ENCODE measurements at places on chromosomes 2 and 18.

GRCh38 chr18:74896390-74896991 lies 298.8 kb downstream of the ZNF407 start:
- DNase-seq, result peak; percentile 74

- no peak for DNase-seq
Observed at GRCh38 chr2:23746141-23746863, 180.6 kb downstream of the ATAD2B start.

GRCh38 chr2:10876394-10876793 lies 35.3 kb upstream of the KCNF1 start:
- DNase-seq, result no peak

- no peak for DNase-seq
Observed at GRCh38 chr18:47870605-47871004, 59.9 kb downstream of the SMAD2 start.

- no peak for DNase-seq
Observed at GRCh38 chr2:60839126-60839813, 42.1 kb upstream of the REL start.

DNA sequence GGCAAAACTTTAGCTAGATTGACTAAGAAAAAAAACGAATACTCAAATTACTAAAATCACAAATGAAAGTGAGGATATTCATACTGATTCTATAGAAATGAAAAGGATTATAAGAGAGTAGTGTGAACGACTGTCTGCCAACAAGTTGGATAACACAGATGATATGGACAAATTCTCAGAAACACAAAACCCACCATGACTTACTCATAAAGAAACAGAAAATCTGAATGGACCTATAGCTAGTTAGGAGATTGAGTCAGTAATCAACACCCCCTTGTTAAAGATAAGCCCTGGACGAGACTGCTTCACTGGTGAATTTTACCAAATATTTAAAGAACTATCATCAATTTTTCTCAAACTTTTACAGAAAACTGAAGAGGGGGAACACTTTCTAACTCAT lies 108.8 kb upstream of the TMEM200C start:
- no peak for DNase-seq

GRCh38 chr18:75475228-75475627 lies 47.7 kb upstream of the SMIM21 start:
- no peak for DNase-seq

DNA sequence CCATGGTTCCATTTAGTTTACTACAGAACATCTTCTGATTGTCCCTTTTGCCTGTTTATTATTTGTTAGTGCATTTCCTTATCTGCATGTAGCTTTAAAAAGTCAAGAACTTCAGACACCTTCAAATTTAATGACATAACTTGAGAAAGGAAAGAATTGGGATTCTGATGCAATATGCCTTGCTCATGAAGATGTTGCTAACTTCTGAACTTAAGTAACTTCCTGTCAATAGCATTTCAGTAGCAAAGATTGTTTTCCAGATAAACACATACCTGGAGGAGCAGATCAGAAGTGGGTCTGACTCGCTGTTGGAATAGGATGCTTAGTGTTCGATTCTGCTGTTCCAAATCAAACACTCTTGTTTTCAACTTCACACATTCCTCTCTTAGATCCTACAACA lies 190.2 kb upstream of the LYPD1 start:
- no peak for DNase-seq

DNA sequence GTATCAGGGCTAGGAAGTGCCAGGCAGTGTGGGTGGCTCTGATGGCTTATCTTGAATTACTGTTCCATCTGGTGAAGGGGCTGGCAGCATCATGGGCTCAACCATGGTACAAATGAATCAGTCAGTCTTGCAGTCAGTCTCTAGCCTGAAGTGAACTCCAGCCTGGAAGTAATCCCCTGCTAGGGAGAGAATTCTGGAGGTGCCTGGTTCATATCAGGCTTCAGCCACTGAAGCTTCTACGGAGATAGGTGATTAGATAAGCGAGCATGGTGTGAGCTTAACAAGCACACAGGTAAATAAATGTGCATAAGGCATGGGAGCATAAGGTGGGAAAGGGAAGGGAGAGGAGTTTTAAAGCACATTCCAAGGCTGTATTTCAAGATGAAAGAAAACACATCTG lies 541.7 kb downstream of the MBD2 start:
- DNase-seq, result no peak

DNA sequence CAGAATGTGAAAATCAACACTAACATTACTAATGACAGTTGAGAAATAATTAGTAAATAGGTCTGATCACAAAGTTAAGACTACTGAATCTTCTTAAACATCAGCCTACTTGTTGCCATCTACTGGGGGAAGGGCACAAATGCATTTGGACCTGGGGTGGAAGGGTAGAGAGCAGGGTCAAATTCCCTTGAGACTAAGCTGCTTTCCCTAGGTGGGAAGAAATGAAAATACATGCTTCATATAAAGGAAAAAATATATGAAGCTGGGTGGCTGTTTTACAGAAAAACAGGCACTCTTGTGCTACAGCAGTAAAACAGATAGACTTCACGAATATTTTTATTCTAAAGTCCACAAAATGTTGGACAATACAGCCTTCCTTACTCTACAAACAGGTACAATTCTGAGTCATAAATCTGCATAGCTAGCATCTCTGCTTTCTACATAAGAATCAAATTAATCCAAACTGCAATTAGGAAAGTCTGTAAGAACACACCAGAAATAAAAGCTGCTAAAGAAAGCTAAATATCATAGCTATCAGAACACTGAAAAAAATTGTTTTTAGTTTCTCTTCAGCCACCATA lies 10.9 kb downstream of the TRIP12 start:
- DNase-seq, result no peak

DNA sequence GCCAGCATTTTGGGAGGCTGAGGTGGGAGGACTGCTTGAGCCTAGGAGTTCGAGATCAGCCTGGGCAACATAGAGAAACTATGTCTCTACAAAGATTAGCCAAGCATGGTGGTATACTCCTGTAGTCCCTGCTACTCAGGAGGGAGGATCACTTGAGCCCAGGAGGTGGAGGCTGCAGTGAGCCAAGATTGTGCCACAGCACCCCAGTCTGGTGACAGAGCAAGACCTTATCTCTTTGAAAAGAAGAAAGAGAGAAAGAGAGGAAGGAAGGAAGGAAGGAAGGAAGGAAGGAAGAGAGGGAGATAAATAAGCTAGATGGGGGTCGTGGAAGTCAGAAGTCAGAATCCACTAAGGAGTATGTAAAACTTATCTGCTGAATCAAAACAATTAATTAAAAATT lies 16.2 kb downstream of the GPR75 start:
- DNase-seq, result no peak

GRCh38 chr18:23812546-23813440 lies 123.5 kb downstream of the LAMA3 start:
- DNase-seq, result no peak

DNA sequence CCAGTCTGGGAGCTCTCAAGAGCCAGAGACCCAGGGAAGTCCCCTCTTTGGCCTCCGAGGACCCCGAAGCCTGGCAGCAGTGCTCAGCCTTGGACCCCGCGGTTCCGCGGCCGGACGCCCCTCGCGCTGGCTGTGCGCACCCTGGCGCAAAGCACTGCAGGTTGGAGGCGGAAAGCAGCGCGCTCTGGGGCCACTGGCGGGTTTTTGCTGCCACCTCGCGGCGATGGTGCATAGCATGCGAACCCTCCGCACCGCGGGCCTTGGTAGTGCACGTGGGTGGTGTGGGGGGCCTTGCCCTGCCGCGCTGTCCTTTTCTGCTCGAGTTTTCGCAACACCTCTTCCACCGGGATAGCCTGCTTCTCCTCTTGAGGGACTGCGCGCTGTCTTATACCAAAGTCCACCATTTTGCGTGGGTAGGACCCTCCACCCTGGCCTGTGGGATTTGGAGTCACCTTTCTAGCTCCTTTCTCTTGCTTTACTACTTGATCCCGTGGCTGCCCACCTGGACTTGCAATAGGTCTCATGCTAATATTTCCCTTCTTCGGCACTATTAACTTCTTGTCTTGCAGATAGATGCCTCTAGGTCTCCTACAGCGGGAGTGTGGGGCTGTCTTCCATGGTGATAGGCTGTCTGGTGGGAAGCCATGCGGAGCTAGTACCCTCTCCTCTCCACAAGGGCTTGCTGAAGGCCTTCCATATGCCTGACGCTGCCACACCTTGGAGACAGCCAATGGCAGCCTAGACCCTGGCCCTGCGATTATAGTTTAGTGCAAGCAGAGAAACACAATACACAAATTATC lies 14.3 kb downstream of the SIX3 start:
- peak; percentile 89 for DNase-seq

- DNase-seq, result no peak
Observed at GRCh38 chr2:114076961-114077360, 187.1 kb downstream of the ACTR3 start.

- no peak for DNase-seq
Observed at GRCh38 chr2:119696005-119696404, 17.0 kb downstream of the TMEM177 start.

DNA sequence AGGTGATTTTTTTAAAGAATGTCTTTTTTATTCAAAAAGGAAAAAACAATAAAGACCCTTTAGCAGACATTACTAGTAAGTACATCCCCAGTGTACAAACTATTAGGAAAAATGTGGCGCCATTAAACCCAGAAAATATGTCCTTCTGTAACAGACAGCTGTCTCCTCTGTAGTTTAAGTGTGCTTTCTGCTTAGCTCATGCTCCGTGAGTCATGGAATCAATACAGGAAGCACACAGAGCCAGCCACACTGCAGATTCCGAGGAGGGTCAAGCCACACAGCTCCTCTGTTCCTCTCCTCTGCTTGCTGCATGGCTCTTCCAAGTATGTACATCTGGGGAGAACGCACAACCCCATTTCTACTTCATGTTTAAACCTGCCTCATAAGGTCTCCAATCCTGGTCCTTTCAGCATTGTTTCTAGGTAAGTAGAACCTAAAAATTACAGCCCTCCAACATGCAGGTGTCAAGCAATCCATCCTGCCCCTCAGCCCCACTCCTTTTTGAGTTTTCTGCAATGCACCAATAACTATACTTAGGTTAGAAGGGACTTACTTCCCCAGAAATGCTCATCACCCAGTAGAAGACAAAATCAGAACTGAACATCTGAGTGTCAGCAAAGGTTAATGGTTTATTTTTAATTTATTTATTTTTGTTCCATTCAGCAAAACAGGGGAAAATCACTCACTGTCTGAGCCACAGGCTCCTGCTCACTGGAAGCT lies 37.5 kb downstream of the ACVR1 start:
- DNase-seq, result no peak

DNA sequence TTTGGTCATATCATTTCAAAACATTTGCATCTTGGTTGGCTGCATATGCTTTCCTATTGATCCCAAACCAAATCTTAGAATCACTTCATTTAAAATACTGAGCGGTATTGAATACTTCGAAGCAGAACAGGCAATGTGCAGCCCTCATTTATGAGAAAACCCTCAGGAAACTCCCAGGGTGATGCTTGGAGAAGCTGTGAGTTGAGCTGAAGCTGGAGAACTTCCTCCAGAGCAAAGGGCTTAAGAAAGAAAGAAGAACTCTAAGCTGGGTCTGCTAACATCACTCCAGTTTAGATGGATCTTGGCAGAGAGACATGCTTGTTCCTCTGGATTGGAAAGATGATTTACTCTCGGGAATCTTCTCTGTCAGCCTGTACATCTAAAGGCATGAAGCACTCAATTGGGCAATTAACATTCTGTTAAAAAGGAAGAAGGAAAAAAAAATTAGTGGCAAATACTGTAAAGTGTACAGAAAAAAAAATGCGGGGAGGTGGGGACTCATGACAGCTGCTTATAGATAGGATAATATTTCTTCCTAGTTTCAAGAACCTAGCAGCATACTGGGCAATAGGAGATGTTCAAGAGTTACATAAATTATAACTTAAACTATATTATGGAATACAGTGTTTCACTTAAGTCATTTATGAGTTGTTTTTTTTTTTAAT lies 49.5 kb downstream of the ATIC start:
- no peak for DNase-seq

- DNase-seq, result no peak
Observed at GRCh38 chr2:9984217-9984739, 32.8 kb downstream of the GRHL1 start.

GRCh38 chr2:55296393-55296792 lies 27.4 kb upstream of the MTIF2 start:
- DNase-seq, result no peak

- DNase-seq, result no peak
Observed at GRCh38 chr2:19068206-19068605, 290.2 kb downstream of the OSR1 start.

DNA sequence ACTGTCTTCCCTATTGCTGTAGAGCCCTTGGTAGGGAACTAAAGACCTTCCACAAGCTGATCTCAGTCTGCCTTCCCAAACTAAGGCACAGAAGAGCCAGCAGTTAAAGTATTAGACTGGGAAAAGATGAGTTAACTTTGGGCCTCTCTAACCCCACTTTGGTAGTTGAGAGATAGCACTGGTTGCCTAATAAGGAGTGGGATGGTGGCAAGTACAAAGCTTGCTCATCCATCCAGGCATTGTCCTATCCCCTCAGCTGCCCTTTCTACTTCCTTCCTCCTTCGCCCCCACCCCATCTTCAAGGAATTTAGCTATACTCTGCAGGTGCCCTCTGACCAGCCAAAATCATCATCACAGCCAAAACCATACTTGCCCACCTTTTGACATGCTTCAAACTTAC lies 22.2 kb upstream of the AFTPH start:
- no peak for DNase-seq

DNA sequence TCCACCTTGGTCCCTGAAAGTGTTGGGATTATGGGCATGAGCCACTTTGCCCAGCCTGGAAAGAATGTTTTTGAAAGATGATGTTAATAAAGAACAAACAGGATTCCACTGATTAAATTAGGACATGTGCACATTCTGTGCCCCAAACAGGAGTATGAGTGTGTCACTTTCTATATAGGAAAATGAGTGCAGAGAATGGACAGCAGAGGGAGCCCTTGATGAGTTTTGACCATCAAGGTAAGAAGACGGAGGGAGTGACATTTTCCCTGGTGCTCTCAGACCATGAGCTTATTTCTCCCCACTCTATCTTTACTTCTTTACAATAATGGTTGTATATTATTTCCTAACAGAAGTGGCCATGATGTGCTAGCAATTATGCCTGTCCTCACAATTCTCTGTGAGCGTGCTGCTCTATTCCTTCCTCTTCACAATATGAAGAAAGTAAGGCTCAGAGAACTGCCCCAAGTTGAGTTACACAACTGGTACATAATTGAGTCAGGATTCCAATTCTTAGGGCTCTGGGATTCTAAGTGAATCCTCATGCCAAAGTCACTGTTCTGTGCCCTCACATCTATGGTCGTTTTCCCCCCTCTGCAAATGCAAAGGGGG lies 20.6 kb downstream of the RPL37A start:
- no peak for DNase-seq

Data from activated effector memory CD4-positive, alpha-beta T cell treated with anti-CD3 and anti-CD28 coated beads, Interleukin-2, amount 50 U/mL, for 16 hours (primary cell).